A549 treated with CpdA at 1 μM for 4 hours (cell line): ENCODE measurements at places on chromosomes 2 and 18. TPM values are rescaled to one million over a fixed set of nuclear protein-coding genes. Genes with fewer than 3 reads are reported as not detected.

The XIRP2 gene
- total RNA-seq = not detected in 5 replicates

The PLGLB1 gene
- total RNA-seq = 0.53 to 1.1 TPM (median 0.84 TPM) in 5 replicates

The RAB6C gene
- total RNA-seq = not detected in 5 replicates

The BCL2 gene
- total RNA-seq = 0.52 to 0.73 TPM (median 0.58 TPM) in 5 replicates

The DCC gene
- not detected in 5 replicates for total RNA-seq

The IGFBP5 gene
- 0.21 to 0.31 TPM (median 0.30 TPM) in 5 replicates for total RNA-seq

The ACADL gene
- total RNA-seq = 0.03 to 0.07 TPM (median 0.06 TPM) in 4 of 5 replicates, not detected in the other

The ME2 gene
- 34.4 to 43.8 TPM (median 38.3 TPM) in 5 replicates for total RNA-seq

The NCKAP5 gene
- total RNA-seq = 1.2 to 1.3 TPM (median 1.3 TPM) in 5 replicates

The ACMSD gene
- not detected in 5 replicates for total RNA-seq

The DOCK10 gene
- total RNA-seq = 43.4 to 56.2 TPM (median 46.6 TPM) in 5 replicates

The NR4A2 gene
- 2.3 to 4.5 TPM (median 3.8 TPM) in 5 replicates for total RNA-seq

The HOXD4 gene
- 0.36 to 0.50 TPM (median 0.46 TPM) in 4 of 5 replicates, not detected in the other for total RNA-seq

The CRACDL gene
- total RNA-seq = 0.49 to 0.89 TPM (median 0.54 TPM) in 5 replicates

The AKAIN1 gene
- total RNA-seq = not detected in 5 replicates

The CD28 gene
- not detected in 5 replicates for total RNA-seq

The SNORC gene
- 4.5 to 13.2 TPM (median 10.4 TPM) in 5 replicates for total RNA-seq

The PSMA8 gene
- not detected in 5 replicates for total RNA-seq

The TUBA3E gene
- total RNA-seq = not detected in 5 replicates

The SERPINB10 gene
- not detected in 5 replicates for total RNA-seq

The NT5DC4 gene
- total RNA-seq = 0.49 TPM in 1 of 5 replicates, not detected in the others

The NYAP2 gene
- 0.02 TPM in 1 of 5 replicates, not detected in the others for total RNA-seq
